ENCODE measurements at places on chromosomes 2 and 18. TPM values are rescaled to one million over a fixed set of nuclear protein-coding genes. Genes with fewer than 3 reads are reported as not detected.

GRCh38 chr2:223950448-223951347, 5.6 kb upstream of the WDFY1 start:
- no peak for DNase-seq

GRCh38 chr2:102021779-102022178, 30.0 kb downstream of the IL1R2 start:
- DNase-seq: no peak

DNA sequence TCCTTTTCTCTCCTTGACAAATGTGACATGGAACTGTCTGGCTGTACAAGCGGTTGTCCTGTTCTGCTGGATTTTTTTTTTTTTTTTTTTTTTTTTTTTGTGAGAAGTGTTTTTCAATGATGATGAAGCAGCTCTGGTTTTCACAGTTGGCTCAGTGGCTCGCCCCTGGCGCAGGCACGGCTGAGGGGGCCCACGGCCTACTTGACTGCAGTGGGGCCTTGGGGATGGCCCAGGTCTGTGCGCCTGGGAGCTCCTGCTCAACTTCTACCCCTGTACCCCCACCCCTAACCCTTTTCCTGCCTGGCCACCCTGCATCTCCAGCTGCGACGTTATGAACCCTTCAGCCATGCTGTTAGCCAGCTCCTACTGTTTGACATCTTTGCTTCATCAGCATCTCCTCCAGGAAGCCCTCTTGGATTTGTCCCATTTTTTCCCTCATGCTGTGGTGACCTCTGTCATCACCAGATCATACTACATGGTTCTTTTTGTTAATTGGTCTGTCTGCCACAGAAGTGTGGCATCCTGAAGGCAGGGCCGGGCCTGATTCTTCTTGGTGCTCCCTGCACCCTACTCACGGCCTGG, 167.9 kb downstream of the INHBB start:
- DNase-seq: no peak

DNA sequence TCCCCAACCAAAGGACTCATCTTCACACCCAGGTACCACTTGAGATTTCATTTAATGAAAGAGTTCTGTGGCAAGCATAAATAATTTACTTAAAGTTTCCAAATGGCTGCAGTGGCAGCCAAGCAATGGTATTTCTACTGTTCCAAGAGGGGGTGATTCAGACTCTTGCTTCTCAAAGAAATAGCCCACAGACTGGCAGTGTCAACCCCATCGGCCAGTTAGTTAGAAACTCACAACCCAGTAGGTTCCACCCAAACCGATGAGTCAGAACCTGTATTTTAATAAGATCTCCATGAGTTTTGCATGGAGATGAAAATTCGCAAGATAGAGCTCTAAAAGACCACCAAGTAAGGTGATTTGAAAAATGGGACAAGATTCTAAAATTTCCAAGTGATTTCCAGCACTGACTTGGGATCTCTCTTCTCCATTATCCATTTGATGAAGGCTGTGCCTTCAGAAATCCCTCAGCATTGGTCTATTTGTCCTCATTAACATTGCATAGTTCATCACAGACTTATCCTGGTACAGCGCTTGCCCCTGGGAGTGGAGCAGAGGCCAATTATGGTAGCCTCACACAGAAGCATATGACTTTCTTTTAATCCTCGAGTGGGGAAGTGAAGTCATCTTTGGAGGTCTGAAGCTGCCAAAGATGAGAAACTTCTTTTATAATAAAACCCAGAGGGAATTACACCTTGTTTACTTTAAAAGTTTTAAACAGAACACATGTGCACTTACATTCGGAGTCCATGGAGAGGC, 361.4 kb upstream of the ID2 start:
- DNase-seq: no peak

DNA sequence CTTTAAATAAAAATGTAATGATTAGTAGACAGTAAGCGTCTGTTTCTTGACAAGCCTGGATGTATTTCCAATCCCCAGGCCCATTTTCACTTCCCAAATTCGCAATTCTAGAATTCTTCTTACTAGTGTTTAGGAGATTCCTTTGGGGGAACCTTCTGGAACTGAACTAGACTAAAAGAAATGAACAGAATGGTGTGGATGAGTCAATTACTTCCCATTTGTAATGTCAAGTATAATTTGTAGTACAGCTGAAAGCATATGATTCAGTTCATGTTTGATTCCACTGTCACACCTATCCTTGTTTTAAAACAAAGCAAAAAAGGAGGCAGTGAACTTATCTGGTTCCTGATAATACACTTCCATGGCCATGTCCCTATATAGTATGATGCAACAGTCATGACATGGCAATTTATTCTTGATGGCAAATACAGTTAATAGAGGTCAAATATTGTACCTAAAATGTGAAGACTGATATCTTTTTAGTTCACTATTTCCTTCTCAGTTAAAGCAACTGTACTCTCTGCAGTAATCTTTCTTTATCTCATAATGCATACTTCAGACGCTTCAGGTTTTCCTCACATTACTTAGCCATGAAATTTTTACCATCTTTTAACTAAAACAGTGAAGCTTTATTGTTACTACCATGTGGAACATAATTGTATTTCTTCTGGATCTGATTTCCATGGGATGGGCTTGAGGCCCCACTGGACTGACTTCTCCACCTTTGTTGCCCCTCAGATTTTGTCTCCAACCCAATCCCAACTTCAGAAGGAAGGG, 2.0 kb downstream of the IDH1 start:
- no peak for DNase-seq

DNA sequence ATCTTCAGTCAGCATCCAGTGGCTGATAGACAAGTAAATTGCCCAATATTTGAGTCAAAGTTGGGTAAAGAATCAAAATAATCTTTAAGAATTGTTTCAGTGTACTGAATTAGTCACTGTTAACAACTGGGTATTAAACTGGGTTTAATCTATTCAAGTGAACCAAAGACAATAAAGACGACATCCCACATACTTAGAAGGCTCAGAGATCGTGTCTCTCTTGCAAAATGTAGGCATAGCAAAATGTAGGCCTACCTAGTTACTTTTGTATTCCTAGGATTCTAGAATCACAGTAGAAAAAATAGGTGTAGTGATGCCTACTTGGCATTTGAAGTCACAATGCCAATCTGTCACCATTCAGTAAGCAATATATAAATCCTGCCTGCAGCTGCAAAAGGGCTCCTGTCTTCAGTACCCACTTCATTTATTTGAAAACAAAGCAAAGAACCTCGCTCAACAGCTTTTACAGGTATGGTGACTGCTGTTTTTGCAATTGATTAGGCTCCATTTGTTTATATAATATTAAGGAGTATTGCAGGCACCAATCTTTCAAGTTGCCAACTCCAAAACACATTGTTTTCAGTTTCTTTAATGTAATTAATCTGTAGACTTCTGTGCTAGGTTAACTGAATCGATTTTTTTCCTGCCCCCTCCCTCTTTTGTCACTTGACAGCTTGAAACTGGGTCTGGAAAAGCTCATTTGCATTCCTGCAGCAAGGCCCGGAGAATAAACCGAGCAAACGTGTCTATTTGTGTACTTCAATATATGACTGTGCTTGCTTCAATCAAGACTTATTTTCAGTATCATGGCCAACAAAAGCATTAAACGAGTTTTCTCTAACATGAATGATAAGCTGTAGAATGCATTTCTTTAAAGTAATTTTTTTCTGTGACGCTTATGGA, 1074.9 kb downstream of the TDRD15 start:
- DNase-seq: no peak

DNA sequence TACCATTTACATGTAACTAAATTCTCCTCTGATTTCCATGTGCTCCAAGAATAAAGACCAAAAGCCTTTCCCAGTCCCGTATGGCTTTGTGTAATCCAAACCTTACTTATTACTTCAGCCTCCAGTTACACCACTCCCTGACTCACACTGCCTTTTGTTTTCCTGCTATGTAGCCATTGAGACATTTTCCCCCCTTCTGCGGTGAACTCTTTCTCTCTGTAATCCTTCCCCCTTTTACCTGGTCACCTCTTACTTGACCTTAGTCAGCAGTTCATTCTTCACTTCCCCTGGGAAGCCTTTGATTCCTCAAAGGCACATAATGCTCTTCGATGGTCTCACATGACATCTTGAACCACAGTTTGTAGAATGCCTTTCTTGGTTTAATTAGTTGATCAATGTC, 256.0 kb upstream of the FANCL start:
- no peak for DNase-seq

STARD6 gene
- polyA plus RNA-seq: not detected

DNA sequence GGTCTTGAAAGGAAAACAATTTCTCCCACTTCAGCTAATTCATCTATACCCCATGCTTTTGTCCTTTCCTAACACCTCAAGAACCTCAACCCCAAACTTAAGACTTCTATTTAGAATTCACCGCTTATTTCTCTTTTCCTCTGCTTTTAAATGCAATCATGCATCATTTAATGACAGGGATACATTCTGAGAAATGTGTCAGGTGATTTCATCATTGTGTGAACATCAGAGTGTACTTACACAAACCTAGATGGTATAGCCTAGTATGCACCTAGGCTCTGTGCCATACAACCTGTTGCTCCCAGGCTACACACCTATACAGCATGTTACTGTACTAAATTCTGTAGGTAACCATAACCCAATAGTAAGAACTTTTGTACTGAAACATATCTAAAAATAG, 22.9 kb downstream of the ARL5A start:
- no peak for DNase-seq

- peak; percentile 54 for DNase-seq
Observed at GRCh38 chr2:79887747-79888374, 375.0 kb downstream of the CTNNA2 start.

GRCh38 chr2:25233916-25234605, 65.7 kb upstream of the POMC start:
- no peak for DNase-seq

DNA sequence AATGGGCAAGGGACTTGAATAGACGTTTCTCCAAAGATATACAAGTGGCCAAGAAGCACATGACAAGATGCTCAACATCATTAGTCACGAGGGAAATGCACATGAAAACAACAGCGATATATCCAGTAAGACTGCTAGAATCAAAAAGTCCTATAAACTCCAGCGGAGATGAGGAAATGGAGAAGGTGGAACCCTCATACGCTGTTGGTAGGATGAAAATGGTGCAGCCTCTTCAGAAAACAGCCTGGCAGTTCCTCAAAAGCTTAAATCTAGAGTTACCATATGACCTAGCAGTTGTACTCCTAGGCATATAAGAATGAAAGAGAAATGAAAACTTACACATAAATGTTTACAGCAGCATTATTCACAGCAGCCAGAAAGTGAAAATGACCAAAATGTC, 48.1 kb downstream of the HPCAL1 start:
- no peak for DNase-seq

All from SK-N-SH (cell line).